ENCODE measurements at places on chromosomes 6 and 20.

- no peak for DNase-seq
Observed at GRCh38 chr6:40937491-40937890, 101.5 kb downstream of the UNC5CL start.

GRCh38 chr20:50130995-50131394 lies 18.0 kb upstream of the UBE2V1 start:
- DNase-seq = no peak

DNA sequence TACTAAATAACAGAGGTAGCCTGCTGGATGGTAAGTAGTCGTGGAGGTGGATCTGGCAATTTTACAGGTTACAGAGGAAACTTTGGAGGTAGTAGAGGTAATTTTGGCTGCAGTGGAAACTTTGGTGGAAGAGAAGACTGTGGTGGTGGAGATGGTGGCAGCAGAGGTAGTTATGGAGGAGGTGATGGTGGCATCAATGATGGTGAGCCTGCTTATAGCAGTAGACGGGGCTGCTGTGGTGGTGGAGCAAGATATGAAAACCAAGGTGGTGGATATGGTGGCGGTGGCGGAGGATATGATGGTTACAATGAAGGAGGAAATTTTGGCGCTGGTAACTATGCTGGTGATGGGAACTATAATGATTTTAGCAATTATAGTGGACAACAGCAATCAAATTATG lies 15.3 kb downstream of the RAB5IF start:
- DNase-seq = no peak

DNA sequence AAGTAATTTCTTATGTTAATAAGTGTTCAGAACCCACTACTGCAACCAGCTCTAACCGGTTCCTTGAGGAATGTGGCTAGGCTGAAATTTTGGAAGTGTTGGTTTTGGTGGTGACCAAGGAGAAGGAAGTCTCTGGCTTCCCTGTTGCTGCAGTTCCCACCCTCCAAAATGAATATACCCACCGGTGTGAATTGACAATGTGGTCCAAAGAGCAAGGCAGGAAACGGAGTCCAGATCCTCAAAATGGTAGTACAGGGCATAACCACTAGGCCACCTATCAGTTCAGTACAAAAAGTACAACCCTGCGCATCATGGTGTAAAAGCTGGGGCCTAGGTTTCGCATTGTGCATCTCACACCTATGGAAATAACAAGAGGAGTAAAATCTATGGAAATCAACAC lies 2.8 kb downstream of the ADNP start:
- no peak for DNase-seq

GRCh38 chr20:8330319-8330784 lies 198.3 kb downstream of the PLCB1 start:
- no peak for DNase-seq

GRCh38 chr6:53280207-53280606 lies 68.5 kb downstream of the ELOVL5 start:
- DNase-seq = no peak

Measured in activated T-helper 9 cell treated with anti-CD3 and anti-CD28 coated beads, Interleukin-2, amount 50 U/mL, for 16 hours (primary cell).